ENCODE measurements at places on chromosomes 5 and 9.

DNA sequence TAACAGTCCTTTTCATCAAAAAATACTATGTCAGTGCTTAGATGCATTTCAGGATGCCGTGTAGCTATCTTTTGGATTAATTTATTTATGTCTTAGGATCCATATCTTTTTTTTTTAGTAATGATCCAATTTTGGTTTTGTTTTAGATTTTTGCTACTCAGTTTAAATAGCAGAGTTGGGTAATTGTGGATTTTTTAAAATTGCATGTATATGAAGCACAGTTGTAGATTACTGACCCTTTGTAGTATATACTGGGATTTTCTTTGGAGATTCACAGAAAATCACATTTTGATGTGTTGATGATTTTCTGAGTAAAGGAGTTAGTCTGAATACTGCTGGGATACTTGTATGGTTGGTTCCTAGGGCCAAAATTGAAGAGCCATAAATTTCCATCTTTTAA, 111.8 kb downstream of the NIPBL start:
- DNase-seq: no peak

- no peak for DNase-seq
Observed at GRCh38 chr9:133250741-133251170, 24.2 kb downstream of the ABO start.

GRCh38 chr5:116861666-116862065, 287.0 kb upstream of the SEMA6A start:
- DNase-seq: no peak

- DNase-seq: no peak
Observed at GRCh38 chr9:109166771-109167601, at the start of gene FRRS1L. Gene FRRS1L (minus strand): TSS chr9:109167249. CDS start chr9:109167138, 111 bp downstream.

GRCh38 chr9:87442451-87442850, 55.2 kb upstream of the DAPK1 start:
- DNase-seq: no peak

DNA sequence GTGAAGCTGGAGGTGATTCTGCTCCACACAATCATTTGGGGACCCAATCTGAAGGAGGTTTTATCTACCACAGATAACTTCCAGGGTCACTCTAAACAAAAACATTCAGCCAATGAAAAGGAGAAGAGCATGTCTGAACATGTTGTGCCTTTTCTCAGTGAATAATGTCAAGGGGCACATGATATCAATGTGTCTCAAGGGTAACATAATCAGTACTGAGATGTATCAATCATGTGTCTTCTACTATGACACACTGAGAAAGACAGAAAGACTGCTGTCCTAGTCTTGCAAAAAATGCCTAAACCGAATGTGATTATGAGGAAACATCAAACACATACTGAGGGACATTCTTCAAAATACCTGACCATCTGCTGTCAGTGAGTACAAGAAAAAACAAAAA, 25.4 kb upstream of the RASA1 start:
- DNase-seq: no peak

DNA sequence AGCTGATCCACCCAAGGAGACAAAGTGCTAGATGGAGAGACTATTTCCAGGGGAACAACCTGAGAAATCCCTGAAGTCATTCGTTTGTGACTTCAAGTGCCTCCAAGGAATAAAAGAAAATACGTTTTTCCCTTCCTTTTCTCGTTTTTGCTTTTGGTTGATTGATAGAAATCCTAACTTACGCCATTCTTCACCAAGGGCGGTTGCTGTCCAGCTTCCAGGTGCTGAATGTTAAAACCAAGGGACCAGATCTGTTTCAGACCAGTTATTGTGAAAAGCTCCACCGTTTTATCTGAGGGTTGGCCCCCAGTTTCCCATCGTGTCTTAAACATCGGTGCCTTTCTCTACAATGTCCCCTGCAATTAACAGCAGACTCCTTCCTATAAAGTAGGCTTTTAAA, 600.7 kb upstream of the SGCD start:
- DNase-seq: no peak

- DNase-seq: no peak
Observed at GRCh38 chr5:159849437-159850083, 66.7 kb upstream of the ADRA1B start.

- DNase-seq: no peak
Observed at GRCh38 chr9:116849721-116850120, 162.6 kb downstream of the TRIM32 start.

GRCh38 chr5:123916345-123917121, 404.6 kb downstream of the CSNK1G3 start:
- DNase-seq: no peak

- peak; percentile 30 for DNase-seq
Observed at GRCh38 chr9:114116126-114116747, 17.1 kb upstream of the KIF12 start.

DNA sequence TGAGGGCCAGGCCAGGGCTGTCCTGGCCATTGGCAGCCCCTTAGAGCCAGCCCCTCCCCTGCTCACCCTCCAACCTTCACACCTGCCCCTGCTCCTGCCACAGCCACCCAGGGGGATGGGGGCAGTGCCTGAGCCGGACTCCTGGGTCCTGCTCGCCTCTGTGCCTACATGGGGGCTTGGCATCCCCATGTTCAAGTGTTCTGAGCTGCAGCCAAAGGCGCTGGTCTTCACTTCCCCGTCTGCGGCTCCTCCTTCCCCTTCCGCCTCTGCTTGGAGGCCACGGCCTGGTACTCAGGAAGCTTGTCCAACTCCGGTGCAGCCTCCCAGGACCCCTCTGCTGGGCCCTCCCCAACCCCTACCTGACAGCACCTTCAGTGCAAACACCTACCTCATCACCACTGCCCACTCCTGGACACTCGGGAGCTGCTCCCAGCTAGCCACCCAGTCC, 2.3 kb upstream of the DNLZ start:
- no peak for DNase-seq

GRCh38 chr9:68981789-68982188, 32.1 kb downstream of the PRKACG start:
- DNase-seq: no peak

- no peak for DNase-seq
Observed at GRCh38 chr5:33401482-33402390, 39.0 kb upstream of the TARS1 start.

- no peak for DNase-seq
Observed at GRCh38 chr9:116318468-116319374, 165.1 kb downstream of the PAPPA start.

- DNase-seq: no peak
Observed at GRCh38 chr5:19406576-19407365, 581.2 kb downstream of the CDH18 start.

GRCh38 chr5:93311881-93312280, 269.1 kb downstream of the NR2F1-AS1 start:
- DNase-seq: no peak

DNA sequence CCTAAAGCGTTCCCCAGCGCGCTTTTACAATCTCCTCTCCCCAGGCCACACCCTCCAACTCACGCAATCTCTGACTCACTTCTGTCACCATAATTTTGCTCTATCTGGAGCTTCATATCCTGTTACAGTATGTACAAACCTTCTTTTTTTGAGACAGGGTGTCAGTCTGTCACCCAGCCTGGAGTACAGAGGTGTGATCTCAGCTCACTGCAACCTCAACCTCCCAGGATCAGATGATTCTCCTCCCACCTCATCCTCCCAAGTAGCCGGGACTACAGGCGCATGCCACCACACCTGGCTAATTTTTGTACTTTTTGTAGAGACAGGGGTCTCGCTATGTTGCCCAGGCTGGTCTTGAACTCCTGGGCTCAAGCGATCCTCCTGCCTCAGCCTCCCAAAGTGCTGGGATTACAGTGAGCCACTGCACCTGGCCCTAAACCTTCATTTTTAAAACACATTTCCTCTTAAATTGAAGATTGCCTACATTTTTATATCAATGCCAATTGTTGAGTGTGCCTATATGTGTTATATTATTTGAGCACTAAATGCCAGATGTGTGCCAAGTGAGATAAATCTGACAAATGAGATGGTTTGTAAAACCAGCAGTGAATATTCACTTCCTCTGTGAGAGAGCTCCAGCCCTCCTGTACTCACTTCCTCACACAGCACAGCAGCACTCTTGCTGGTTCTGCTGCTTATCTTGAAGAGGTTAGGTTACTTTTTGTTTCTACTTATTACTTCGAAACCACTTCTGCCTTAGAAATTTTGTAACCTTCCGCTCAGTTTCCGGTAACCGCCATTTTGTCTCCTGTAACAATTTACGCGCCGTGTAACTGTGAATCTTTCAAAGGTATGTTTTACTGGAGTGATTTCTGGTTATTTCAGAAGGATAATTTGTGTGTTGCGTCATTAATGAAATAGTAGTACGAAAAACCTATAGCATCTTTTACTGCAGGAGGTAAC, 57.9 kb downstream of the DOCK8 start:
- peak; percentile 87 for DNase-seq

GRCh38 chr9:131318231-131319085, 28.9 kb downstream of the PLPP7 start:
- DNase-seq: no peak

GRCh38 chr9:120212153-120212852, 367.7 kb downstream of the CDK5RAP2 start:
- no peak for DNase-seq

- no peak for DNase-seq
Observed at GRCh38 chr5:41763081-41763480, 107.1 kb downstream of the OXCT1 start.

- DNase-seq: no peak
Observed at GRCh38 chr5:101482931-101483330, 579.8 kb upstream of the ST8SIA4 start.

GRCh38 chr9:132472199-132472598, 62.2 kb downstream of the CFAP77 start:
- no peak for DNase-seq

DNA sequence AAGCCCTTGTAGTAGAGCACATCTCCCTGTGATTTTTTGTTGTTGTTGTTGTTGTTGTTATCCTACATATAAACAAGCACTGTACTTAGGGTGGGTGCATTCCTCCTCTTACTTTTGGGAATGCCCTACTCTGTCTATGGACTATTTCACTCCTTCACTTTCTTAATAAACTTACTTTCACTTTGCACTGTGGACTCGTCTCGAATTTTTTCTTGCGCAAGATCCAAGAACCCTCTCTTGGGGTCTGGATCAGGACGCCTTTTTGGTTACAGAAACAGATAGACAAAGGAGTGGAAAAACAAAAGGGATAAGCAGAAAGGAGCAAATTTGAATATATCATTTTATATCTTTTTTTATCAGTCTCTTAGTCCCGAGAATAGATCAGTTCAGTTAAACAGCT, 14.4 kb upstream of the PAIP1 start:
- no peak for DNase-seq

DNA sequence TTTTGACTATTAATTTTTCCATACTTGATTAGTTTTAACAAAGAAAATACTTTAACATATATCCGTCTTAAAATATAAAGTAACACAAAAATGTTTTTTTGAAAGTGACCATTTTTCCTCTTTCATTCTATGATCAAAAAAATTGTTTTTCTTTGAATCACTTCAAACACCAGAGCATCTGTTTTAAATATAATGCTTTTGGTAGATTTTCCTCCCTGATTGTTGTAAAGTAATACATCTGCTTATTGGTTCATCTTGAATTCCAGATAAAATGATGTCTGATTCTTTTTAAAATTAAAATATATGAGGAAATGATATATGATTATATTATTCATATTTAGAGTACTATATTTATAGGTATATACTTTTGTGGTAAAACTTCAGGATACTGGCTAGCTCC, 76.2 kb upstream of the LPAR1 start:
- DNase-seq: no peak

GRCh38 chr9:94899464-94900221, 173.1 kb downstream of the AOPEP start:
- no peak for DNase-seq

DNA sequence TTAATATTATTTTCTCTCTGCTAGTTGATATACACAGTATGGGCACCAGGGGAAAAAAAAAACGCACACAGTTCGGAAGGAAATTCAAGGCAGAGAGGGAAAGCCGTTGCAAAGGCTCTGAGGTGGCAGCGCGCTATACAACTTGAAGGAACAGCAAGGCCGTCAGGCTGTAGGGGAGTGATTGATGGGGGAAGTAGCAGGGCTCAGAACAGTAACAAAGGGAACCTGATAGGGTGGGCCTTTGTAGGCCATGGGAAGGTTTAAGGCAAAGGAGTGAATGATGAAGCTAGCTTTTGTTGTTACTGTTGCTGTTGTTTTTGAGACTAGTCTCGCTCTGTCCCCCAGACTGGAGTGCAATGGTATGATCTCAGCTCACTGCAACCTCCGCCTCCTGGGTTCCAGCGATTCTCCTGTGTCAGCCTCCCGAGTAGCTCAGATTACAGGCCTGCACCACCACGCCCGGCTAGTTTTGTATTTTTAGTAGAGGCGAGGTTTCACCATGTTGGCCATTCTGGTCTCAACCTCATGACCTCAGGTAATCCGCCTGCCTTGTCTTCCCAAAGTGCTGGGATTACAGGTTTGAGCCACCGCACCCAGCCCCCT, 27.0 kb downstream of the AQP7 start:
- DNase-seq: no peak

GRCh38 chr5:10339958-10340357, 13.5 kb upstream of the MARCHF6 start:
- DNase-seq: no peak

DNA sequence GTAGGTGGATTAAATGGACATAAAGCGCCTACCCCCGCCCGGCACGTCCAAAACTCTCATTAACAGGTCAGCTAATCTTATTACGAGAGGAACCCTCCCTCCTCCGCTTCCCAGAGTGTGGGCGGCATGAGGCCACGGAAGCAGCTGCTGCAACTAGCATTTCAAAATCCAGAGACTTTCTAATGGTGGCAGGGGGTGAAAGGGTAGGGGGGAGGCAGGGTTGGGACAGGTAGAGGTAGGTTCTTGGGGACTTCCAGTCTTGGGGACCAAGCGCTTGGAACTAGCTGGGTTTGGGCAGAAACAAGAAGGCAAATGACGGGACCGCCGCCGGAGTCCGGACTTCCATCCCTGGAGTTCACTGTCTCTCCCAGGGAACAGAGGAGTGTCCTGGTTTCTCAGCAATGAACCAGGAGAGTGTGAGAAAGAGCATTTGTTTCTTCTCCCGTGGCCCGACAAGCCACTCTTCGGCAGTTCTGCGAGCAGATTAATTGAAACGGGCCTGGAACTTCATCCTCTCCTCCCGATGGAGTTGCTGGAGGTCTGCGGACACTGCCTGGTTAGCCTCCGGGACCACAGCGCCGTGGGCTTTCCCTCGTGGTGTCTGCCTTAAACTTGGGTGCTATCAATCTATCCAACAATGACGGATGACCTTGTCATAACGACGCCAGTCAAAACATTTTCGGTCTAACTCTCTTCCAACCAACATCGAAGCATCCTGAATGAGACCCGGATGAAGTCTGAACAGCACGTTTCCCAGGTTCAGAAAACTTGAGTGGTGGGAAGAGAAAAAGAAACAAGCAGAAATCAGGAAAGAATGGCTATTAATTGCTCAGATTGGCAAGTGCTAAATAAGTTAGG, 1.6 kb upstream of the PRDM6 start:
- DNase-seq: no peak

GRCh38 chr5:179176571-179177230, 116.5 kb downstream of the ZNF354C start:
- no peak for DNase-seq
